Urinary bladder (tissue), 4 donors: ENCODE measurements at places on chromosomes 2 and 18. TPM values are rescaled to one million over a fixed set of nuclear protein-coding genes. Genes with fewer than 3 reads are reported as not detected.

TMEFF2 gene
- polyA plus RNA-seq: 3.5 TPM

LAMA1 gene
- 0.54 TPM for polyA plus RNA-seq

EIPR1 gene
- 15.0 TPM for polyA plus RNA-seq

LMAN1 gene
- 28.4 TPM for polyA plus RNA-seq

CD207 gene
- 0.06 TPM for polyA plus RNA-seq

SULT1C2 gene
- polyA plus RNA-seq: 0.15 TPM

TCF23 gene
- polyA plus RNA-seq: 0.08 TPM

KCNS3 gene
- polyA plus RNA-seq: 7.7 TPM

UGT1A5 gene
- not detected for polyA plus RNA-seq

TTL gene
- 18.3 TPM for polyA plus RNA-seq

OBSL1 gene
- 67.9 TPM for polyA plus RNA-seq

HOXD8 gene
- 7.0 TPM for polyA plus RNA-seq

C2orf80 gene
- not detected for polyA plus RNA-seq

EPB41L3 gene
- polyA plus RNA-seq: 25.9 TPM

GLS gene
- polyA plus RNA-seq: 27.6 TPM

CD8B2 gene
- 1.8 TPM for polyA plus RNA-seq

ALPP gene
- polyA plus RNA-seq: not detected

PLA2R1 gene
- polyA plus RNA-seq: 5.1 TPM

DUSP2 gene
- 18.1 TPM for polyA plus RNA-seq

TFCP2L1 gene
- 0.41 TPM for polyA plus RNA-seq

DSC2 gene
- polyA plus RNA-seq: 1.6 TPM

ERBB4 gene
- 0.13 TPM for polyA plus RNA-seq

ROCK1 gene
- polyA plus RNA-seq: 34.2 TPM

ATP8B1 gene
- 20.1 TPM for polyA plus RNA-seq

ANKRD30BL gene
- not detected for polyA plus RNA-seq

RAB6C gene
- polyA plus RNA-seq: 0.08 TPM

RTP5 gene
- 0.06 TPM for polyA plus RNA-seq

GPR45 gene
- not detected for polyA plus RNA-seq

SOCS6 gene
- 12.1 TPM for polyA plus RNA-seq

PJVK gene
- polyA plus RNA-seq: 2.8 TPM

CD8A gene
- 2.1 TPM for polyA plus RNA-seq

CMPK2 gene
- polyA plus RNA-seq: 3.6 TPM

MDH1B gene
- polyA plus RNA-seq: 0.39 TPM

NT5C1B gene
- polyA plus RNA-seq: 0.04 TPM

AGXT gene
- 0.49 TPM for polyA plus RNA-seq

COL6A3 gene
- polyA plus RNA-seq: 412 TPM

RBBP8 gene
- polyA plus RNA-seq: 13.0 TPM

EN1 gene
- not detected for polyA plus RNA-seq
